ENCODE measurements at places on chromosomes 1 and 21.

- DNase-seq, result no peak
Measured at GRCh38 chr1:64574301-64574700, 104.4 kb downstream of the CACHD1 start.

- no peak for DNase-seq
Measured at GRCh38 chr1:169102567-169102966, 3.9 kb upstream of the ATP1B1 start.

DNA sequence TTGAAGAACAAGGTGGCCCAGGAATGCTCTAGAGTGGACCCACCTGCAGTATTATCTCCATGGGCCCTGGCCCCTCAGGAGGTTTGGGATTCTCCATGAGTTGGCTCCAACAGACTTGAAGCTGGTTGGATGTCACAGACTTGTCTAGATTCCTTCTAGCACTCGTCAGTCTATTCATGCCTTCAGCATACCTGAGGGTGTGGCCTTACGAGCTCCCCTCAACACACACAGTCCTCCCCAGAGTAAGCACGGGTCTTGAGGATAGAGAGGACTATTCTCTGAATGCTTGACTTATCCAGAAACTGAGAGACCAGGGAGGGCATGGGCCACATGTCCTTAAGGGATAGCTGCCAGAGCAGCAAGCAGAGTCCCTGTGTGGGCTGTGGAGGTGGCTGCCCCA is 45.9 kb upstream of the COL6A1 start:
- no peak for DNase-seq

- DNase-seq, result peak; percentile 18
Measured at GRCh38 chr1:26126321-26127084, 14.9 kb downstream of the PDIK1L start.

- no peak for DNase-seq
Measured at GRCh38 chr1:235366286-235366685, 941 bp upstream of the TBCE start.

- no peak for DNase-seq
Measured at GRCh38 chr1:216464489-216464888, 41.2 kb upstream of the USH2A start.

DNA sequence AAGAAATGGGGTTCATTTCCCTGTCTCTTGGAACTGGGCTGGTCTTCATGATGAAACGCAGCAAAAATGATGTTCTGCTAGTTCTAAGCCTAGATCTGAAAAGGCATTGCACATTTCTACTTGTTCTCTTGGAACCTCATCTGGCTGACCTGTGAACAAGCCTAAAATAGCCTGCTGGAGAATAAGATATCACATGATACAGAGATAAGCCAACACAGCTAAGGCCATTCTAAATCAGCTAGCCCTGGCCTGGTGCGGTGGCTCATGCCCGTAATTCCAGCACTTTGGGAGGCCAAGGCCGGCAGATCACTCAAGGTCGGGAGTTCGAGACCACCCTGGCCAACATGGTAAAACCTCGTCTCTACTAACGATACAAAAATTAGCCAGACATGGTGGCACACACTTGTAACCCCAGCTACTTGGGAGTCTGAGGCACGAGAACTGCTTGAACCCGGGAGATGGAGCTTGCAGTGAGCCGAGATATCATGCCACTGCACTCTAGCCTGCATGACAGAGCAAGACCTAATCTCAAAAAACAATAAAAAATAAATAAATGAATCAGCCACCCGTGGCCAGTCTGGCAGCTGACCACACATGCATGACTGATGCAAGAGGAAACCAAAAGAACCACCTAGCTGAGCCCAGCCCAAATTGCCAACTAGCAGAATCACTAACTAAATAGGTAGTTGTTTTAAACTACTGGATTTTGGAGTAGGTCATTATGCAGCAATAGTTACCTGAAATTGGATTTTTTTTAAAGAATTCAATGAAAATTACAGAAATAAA is 18.0 kb downstream of the CD244 start:
- no peak for DNase-seq

DNA sequence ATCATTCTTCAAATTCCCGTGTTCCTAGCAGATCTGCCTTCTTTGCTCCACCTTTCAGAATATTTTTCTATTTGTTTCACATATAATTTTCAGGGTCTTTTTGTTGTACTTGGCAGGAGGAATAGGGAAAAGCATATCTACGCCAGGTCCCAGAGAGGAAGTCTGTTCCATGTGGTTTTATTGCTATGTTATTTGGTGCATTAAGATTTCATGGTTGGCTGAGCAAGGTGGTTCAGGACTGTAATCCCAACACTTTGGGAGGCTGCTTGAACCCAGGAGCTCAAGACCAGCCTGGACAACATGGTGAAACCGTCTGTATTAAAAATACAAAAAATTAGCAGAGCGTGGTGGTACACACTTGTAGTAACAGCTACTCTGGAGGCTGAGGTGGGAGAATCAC is 36.1 kb downstream of the COL6A1 start:
- no peak for DNase-seq

DNA sequence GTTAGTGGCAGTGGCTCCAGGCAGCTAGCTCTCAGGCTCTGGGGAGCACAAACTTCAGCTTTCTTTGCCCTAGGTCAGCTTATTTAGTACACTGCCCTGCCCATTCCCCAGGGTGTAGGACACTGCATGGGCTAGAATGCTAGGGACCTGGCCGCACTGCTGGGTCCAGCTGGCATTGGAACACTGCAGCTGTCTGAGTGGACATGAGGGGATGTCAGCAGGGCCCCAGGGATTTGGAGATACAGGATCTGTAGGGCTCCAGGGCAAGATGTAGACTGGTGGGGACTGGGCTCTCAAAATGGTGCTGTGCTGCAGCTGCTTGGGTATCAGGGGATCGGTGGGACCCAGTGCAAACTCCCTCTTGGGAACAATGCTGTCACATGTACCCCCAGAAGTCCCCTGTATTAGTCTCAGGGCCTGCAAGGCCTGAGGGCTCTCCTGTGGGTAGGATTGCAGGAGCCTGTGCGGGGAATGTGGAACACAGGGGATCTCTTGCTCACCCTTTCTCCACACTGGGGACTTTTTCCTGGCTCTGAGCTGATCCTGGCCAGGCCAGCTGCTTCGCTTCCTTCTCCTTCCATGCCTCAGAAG is 25.2 kb upstream of the TTC22 start:
- DNase-seq, result no peak

DNA sequence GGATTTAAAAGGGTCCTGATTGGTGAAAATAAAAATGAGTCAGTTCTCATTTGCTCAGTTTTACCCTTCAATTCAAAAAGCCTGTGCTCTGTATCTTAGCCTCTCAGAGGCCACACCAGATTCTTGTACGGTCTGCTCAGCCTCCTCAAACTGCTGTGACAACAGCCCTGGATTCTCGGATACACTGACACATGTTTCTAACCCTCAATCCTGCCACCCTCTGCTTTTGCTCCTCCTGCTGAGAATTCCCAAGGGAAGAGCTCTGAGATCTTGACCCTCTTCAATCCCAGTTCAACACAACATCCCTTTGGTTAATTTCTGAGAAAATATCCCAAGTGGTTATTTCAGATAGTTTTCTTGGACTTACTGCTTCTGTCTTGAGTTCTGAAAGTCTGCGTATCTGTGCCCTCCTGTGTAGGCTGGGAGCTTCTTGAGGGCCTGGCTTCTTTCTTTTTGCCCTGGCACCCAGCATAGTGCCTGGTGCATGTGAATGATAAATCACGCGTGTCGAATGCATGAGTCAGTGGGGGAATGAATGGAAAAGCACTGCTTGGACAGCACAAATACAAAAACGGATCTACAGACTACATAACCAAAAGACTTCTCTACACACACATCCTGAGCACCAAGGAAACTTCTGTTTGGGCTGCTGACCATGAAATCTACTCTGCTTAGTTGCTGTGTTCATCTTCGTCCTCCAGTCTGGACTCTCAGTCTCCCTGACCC is 24.5 kb downstream of the IRF2BP2 start:
- no peak for DNase-seq

DNA sequence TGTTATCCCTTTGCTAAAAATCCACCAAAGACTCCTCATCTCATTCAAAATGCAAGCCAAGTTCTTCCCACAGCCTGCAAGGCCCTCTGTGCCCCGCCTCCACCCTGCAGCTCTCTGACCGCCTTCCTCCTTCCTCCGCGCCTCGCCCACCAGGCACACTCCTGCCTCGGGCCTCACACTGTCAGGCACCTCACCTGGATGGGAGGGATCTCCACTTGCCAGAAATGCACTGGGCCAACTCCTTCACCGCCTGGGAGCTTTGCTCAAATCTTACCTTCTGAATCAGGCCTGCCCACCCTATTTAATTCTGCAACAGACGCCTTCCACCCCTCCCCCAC is 26.2 kb downstream of the PGBD5 start:
- no peak for DNase-seq

- no peak for DNase-seq
Measured at GRCh38 chr1:67689267-67690017, 4.4 kb downstream of the GADD45A start.

- DNase-seq, result no peak
Measured at GRCh38 chr21:35229290-35229689, 180.2 kb upstream of the RUNX1 start.

GRCh38 chr1:47814612-47815395 is 182.4 kb downstream of the TRABD2B start:
- DNase-seq, result no peak

GRCh38 chr21:42534421-42535378 is 21.0 kb downstream of the SLC37A1 start:
- no peak for DNase-seq

- no peak for DNase-seq
Measured at GRCh38 chr1:223473601-223474344, 80.6 kb downstream of the CCDC185 start.

DNA sequence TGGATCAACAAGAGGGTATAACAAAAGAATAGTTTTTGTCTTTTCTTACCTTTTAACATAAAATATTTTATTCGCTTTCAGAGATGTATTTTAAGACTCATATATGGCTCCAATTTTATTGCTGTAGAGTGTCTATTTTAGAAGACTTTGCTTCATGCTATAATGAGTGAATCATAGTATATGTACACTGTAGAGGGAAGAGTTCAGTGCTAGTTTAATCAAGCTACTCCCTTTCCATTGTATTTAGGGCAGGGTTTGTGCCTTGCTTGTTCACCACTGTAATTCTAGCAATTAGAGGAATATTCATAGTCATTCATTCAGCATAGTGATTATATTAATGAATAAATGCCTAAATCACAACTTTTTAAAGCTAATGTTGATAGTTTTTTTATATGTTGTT is 78.8 kb downstream of the CEP350 start:
- no peak for DNase-seq

- DNase-seq, result no peak
Measured at GRCh38 chr21:45049714-45050344, 24.6 kb upstream of the ADARB1 start.

DNA sequence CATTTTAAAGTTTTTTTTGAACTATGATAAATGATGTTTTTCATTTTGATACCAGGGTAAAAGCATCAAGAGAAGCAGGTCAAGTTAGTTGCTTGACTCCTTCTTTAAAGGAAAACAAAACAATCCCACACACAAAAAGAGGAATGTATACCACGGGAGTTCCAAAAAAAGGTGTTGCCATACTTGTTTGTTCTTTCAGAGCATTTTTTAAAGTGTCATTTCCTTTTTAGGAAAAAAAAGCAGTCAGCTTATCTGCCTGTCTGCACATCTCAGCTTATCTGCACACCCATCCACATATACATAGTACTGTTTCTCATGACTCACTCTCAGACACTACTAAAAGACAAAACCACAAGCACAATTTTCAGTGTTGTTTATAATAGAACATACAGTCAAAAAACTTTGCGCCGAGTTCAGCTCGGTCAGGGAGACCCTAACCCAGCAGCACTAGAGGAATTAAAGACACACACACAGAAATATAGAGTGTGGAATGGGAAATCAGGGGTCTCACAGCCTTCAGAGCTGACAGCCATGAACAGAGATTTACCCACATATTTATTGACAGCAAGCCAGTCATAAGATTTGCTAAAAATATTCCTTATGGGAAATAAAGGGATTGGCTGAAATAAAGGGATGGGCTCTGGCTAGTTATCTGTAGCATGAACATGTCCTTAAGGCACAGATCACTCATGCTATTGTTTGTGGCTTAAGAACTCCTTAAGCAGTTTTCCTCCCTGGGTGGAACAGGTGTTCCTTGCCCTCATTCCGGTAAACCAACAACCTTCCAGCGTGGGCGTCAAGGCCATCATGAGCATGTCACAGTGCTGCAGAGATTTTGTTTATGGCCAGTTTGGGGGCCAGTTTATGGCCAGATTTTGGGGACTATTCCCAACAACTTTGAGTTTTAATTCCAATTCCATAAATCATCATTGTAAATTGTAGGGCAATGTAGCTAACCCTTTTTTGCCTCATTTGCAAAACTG is 11.4 kb upstream of the MNDA start:
- no peak for DNase-seq

GRCh38 chr1:66435541-66435940 is 98.4 kb upstream of the SGIP1 start:
- no peak for DNase-seq

DNA sequence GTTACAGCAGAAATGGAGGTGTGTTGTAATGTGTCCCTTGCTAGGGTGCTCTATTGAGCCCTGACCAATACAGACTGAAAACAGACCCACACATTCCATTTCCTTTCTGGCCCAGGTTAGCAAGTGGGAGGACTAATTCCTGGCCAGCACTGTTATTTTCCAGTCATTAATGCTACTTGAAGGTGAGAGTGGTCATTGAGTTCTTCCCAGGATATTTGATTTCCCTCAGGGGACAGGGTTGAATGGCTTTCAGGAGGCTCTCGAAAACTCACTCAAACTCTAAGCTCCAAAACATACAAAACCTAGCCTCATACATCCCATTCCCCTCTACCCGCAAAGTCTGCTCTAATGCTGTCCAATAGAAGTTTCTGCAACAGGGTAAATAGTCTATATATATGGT is 6.2 kb downstream of the LRRC52 start:
- DNase-seq, result no peak
